ENCODE measurements at places on chromosomes 6 and 20. TPM values are rescaled to one million over a fixed set of nuclear protein-coding genes. Genes with fewer than 3 reads are reported as not detected.

POPDC3 gene
- 74.6 TPM for polyA plus RNA-seq

ID1 gene
- polyA plus RNA-seq: 22.8 TPM

DNA sequence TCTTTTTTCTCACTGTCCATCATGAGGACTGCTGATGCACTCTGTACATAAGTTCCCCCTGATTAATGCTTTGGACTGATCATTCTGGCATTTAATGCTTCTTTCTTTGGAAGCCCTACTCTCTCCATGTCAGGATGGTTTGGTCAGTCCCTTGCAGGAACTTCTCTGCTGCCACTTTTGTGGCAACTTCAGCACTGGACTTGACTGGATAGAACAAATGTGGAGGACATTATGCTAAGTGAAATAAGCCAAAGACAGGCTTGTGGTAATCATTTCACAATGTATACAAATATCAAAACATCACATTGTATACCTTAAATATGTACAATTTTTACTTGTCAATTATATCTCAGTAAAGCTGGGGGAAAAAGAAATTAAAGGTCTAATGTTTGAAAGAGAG lies 12.2 kb upstream of the BRPF3 start:
- DNase-seq: no peak

DNA sequence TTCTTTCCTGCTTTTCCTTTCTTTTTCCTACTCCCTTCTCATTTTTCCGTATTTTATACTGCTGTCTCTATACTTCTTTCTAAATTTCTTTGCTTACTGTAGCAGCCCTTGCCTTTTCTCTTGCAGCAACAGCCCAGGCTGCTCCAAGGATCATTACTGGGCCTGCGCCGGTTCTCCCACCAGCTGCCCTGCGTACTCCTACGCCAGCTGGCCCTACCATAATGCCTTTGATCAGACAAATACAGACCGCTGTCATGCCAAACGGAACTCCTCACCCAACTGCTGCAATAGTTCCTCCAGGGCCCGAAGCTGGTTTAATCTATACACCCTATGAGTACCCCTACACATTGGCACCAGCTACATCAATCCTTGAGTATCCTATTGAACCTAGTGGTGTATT lies 148.8 kb downstream of the QKI start:
- DNase-seq: no peak
